ENCODE measurements at places on chromosomes 11 and 22.

GRCh38 chr22:22927196-22927887 lies 39.7 kb downstream of the IGLL5 start:
- DNase-seq, result no peak

DNA sequence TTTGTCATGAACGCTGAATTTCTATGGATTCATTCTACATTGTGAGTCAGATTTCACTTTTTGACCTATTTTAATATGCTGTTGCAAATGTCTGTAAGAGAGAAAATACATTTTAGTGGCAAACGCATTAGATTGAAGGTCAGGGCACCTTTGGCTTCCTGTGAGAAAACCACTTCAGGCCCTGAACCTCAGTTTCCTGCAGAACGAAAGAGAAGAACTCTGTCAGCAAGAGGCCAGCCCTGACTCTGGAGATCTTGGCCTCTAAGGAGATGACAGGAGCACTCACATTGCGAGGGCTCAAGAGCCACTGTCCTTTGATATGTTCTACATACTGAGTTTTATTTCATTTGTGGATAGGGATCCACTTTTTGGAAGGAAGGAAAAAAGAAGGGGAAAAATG lies 83.6 kb downstream of the KCNJ1 start:
- DNase-seq, result no peak

DNA sequence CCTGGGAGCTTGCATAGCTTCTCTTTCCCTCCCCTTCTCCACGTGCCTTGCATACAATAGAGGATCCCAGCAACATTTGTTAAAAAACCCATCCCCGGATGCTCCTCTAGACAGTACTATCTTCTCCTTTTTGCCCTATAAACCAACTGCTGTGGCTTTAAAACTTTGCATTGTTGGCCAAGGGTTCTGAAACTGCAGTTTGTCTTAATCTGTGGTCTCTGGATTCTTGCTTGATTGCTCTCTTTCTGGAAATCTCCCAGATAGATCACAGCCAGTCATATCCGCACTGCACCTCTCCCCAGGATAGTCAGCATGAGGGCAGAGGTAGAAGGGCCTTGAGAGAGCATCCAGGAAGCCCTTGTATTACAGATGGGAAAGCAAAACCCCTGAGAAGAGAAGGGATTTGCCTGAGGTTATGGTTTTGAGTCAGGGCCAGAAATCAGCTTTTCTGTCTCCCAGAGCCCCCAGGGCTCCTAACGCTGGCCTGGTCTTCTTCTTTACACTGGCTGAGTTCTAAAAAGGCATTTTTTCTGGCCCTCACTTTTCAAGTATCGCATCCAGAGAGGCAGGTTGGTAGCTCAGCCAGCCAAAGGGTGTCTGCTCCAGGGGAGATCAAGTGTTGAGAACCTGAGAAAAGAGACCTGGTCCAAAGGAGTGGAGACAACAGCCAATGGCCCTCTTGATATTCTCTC lies 70.6 kb downstream of the ADM start:
- DNase-seq, result no peak

GRCh38 chr11:72626414-72626936 lies 47.7 kb downstream of the PDE2A start:
- DNase-seq, result no peak

DNA sequence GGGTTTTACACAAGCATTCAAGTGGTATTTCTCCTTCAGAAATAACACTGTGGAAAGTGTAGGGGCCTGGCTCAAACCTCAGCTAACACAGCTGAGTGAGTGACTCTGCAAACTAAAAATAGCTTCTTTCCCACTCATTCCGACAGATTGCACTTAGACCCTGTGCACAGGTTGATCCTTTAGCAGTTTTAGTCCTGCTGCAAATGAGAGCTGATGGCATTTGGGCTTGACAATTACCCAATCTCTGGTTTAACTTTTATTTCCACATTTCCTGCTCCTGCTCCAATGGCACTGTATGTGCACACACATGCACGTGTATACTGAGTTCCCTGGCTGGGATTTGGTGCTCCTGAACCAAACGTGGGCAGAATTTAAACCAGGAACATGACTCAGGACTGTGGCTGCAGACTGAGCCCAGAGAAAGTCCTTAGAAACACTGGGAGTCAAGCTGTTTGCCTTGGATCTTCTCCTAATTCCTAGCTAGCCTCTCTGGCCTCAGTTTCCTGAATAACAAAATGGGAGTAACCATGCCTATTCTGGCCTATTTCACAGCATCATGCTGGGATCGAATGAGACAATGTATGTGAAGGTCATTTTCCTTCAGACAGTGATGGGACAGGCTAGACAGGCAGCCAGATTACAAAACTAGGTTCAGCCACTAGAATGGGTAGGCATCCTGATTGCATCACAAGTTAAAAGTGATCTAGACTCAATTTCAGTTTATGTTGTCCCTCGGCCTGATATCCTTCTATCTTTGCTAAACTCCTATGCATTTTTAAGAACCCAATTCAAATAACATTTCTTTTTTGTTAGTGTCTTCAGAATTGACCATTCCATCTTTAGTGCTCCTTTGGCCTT lies 58.2 kb downstream of the SERGEF start:
- no peak for DNase-seq

GRCh38 chr11:58927393-58928106 lies 11.7 kb upstream of the GLYATL1 start:
- no peak for DNase-seq

- no peak for DNase-seq
Measured at GRCh38 chr22:34858066-34858465, 207.9 kb upstream of the ISX start.

DNA sequence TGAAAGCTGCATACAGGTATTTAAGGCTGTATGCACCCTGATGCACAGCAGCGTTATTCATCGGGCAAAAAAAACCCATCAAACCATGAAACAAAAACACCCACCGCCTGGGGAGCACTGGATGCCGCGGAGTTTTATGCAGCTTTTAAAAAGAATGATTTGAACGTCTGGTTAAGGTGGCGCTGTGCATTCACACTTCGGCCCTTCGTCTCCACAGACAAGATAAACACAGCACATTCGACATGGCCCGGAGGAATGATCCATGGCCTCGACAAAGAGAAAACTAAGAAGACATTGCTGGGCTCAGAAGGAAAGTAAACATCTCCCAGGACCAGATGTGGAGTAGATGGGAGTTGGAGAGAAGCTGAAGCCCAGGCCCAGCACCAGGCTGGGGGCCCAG lies 40.8 kb upstream of the GAL start:
- DNase-seq, result no peak

GRCh38 chr11:73659961-73660360 lies 13.6 kb downstream of the PLEKHB1 start:
- DNase-seq, result no peak

DNA sequence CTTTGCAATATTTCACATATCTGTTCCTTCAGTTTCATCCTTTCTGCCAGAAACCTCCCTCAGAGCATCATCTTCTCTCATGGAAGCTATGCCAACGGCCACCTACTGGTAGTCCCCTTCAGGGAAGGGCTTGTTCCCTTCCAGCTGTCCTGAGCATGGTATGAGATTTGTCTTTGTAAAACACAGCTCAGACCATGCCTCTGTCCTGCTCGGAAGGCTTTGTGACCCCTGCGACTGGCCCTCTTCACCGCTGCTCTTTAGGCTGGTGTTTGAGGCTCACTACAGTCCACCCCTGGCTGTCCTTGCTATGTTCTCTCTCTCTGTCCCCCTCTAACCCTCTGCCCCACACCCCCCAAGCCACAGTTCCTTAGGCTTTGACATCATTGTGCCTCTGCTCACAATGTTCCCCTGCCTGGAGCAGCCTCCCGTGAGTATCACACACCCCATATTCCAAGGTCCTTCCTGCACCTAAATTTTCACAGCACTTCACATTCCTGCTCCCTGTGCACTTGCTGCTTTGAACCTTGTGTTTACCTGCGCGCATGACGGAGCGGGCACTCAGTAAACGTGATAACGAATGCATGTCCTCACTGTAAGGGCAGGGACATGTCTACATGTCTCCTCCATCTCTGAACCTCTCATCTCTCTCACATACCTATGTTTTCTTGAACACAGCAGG lies 24.0 kb upstream of the ACER3 start:
- DNase-seq, result no peak

- no peak for DNase-seq
Measured at GRCh38 chr11:116225236-116225635, 547.6 kb downstream of the BUD13 start.

DNA sequence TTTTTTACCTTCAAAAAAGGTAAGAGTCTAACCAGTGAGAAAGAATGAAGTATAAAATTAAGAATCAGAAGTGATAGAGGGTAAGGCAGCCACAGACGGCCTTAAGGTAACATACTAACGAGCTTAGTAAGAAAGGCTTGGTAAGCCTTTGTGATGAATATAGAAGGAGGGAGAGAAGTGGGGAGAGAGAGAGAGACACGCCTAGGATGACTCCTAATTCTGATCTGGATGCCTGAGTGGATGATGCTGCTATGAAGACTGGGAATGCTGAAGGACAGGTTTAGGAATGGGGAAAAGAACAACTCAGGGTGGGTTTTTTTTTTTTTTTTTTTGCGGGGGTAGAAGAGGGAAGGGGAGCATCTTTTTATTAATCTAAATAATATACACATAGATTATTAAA lies 4.8 kb downstream of the FBXO3 start:
- DNase-seq, result no peak

DNA sequence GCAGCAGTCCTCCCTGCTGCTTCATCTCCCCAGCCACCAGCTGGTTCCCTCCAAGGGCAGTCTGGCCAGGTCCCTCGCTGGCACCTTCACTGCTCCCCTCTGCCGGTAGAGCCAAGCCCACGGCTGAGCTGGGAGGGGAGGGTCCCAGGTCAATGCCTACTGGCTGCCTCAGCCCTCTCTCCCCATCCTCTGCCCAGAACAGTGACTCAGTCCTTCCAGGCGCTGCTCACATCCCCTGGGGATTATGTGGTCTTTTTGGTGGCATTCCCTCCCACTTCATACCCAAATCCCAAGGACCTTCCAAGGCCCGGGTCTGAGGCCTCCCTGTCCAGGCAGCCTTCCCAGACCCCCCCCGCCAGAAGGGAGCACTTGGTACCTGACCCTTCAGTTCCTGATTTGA lies 44.9 kb downstream of the WNT7B start:
- no peak for DNase-seq

DNA sequence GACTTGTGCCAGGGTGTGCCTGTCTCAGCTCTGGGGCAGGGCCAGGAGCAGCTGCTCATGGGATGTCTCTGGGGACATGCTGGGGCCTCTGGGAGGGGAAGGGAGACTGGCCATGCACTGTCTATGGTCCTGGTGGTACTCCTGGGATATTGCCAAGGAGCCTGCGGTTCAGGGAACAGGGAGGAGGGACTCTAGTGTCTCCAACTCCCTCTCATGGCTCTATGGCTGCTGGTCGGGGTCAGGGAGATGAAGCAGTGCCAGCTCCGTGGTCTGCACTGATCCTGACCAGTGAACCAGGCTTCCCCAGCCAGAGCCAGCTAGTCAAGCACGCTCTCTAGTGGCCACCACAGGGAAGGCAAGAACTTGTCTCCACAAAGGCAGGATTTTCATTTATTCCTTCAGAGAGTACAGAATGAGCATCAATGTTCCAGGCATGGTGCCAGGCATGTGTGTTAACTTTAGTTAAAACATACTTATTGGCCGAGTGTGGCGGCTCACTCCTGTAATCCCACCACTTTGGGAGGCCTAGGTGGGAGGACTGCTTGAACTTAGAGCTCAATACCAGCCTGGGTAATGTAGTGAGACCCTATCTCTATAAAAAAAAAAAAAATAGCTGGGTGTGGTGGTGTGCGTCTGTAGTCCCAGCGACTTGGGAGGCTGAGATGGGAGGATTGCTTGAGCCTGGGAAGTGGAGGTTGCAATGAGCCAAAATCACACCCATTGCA lies 2.5 kb upstream of the BEST1 start:
- peak; percentile 68 for DNase-seq

DNA sequence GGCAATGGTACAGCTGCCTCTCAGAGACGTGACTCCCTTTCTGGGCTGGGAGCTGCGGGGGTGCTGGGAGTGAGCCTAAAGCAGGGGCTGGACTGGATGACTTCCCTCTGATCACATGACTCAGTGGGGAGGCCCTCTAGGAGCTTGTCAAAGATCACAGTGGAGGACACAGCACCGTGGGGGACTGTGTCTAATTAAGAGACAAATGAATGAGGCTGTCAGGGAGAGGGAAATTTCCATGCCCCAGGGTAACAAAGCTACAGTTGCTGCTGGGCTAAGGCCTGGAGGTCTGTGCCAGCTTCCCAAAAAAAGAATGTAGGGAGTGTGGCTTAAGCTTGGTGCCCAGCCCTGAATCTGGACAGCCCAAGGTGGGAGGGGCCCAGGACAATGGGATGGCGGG lies 262.8 kb upstream of the PLET1 start:
- no peak for DNase-seq

- DNase-seq, result no peak
Measured at GRCh38 chr11:11847082-11847481, 5.3 kb downstream of the USP47 start.

GRCh38 chr11:86869966-86870570 lies 69.7 kb downstream of the PRSS23 start:
- DNase-seq, result no peak

DNA sequence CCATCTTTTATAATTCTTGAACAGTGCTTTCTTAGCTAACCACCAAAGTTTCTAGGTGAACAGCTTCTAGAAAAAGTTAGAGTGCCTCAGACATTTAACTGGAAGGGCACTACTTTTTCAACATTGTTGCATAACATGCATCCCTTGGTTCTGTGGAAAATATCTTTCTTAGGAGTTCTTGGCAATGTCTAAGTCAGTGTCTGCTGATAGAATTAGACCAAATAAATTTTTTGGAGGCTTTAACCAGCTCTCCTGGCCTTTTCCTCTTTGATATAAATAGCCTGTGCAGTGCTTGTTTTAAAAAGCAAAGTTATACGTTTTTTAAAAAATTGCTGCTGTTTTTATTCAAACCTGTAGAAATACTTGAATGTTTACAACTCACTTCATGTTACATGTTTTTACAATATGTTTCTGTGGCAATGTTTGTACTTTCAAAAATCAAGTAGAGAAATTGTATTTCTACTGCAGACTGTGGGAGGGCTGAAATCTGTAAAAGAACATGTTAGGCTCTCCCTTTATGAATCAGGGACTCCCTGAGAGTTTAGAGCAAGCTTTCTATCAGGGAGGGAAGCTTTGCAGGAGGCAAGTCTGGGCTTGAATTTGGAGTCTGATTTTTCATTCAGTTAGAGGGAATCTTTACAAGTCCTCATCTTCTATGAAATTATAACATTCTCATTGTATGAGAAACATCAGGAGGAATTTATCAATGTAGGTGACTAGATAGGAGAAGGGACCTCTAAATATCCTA lies 16.3 kb upstream of the PANX1 start:
- DNase-seq, result no peak

Data from NCI-H1930 (cell line).